T-helper 17 cell (primary cell): ENCODE measurements at places on chromosomes 5 and 9.
A peak's percentile ranks its signal among the peaks of the same experiment; 100 is the strongest.

DNA sequence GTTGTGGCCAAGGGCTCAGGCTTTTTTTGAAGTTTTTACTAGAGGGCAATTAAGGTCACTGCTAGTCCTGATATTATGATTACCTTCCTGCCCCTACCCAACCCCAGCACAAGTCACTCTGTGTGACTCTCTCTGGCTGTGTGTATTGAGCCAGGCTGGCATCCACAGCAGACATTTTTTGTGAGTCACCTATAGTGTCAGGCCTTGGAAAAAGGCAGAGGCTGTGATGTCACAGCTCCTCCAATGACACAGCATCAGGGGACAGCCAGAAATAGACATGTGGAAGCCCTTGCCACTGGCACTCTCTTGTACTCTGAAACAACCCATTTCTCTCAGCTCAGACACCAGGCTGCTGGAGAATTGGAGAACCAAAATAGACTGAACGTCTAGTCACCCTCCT is 145.4 kb downstream of the NMUR2 start:
- DNase-seq, result no peak

- no peak for DNase-seq
Measured at GRCh38 chr5:94181895-94182294, 436.5 kb downstream of the KIAA0825 start.

DNA sequence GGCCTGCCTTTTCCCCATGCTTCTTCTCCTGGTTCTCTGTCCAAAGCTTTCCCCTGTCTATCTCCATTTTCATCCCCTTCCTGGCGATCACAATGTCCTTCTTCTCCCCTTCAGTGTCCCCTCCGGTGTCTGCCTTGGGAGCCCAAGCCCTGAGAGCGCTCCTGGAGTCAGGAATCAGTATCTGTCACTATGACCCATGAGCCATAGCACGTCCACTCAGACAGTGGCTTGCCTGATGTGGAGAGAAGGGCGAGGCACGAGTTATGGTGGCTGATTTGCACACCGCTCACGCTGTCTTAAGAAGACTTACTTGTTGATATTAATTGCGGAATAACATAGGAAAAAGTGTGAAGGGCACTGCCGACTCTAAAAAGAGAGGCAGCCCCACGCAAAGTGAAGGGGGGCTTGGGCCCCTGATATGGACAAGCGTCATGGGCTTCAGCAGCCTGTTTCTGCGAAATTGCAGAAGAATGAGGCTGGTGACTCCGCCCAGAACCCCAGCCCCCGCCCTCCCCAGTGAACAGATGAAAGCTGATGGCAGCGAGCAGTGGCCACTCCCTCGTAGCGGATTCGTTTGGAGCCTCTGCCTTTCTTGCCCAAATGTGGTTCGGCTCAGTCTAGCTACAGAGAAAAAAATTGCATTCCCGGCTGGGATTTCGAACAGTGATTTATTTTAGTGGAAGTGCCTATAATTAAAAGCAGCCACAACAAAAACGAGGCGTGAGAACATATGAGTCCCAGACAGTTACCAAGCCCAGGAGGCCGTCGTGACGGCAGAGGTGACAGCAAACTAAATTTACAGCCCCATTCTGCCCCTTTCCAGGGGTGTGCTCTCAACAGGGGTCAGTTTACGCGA is 149.8 kb downstream of the ICE1 start:
- DNase-seq, result no peak

DNA sequence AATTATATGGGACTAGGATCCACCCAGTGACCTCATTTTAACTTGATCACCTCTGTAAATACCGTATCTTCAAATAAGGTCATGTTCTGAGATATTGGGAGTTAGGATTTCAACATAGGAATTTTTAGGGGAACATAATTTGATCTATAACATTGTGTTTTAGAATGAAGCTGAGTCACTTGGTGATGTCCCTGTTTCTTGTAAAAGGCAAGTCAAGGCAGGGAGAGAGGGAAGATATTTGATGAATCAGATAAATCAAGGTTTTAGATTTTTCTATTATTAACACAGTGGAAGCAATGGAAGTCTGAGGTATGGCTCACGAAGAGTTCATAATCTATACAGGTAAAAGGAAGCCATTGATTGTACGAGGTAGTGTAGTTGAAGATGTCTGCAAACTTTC is 11.8 kb upstream of the GPR151 start:
- no peak for DNase-seq

DNA sequence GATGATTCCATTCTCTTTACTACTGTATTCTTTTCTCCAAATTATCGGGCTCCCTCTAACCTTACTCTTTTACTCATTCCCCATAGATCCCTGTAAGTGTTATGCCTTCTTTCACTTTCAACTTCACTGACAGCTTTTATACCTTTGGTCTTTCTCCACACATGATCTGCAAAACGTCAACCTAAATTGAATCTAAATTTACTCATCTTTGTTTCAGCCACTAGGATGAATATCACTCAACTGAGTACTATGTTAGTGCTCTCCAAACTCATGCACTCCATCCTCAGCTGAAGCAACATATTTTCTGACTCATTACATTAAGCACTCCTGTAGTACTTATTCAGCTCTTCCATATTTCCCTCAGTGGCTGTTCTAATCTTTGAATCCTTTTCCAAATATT is 133.4 kb downstream of the ADAMTS19 start:
- DNase-seq, result no peak

DNA sequence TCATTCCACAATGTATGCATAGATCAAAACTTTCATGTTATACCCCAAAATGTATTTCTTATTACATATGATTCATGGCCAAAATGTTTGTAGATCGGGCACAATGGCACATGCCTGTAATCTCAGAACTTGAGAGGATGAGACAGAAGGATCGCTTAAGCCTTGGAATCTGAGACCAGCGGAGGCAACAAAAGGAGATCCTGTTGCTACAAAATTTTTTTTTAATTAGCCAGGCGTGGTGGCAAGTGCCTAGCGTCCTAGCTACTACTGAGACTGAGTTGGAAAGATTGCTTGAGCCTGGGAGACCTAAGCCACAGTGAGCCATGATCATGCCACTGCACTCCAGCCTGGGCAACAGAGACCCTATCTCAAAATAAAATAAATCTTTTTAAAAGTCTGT is 89.9 kb downstream of the MAPKAP1 start:
- no peak for DNase-seq

GRCh38 chr9:35706951-35707350 is 17.2 kb upstream of the TPM2 start:
- DNase-seq, result no peak

DNA sequence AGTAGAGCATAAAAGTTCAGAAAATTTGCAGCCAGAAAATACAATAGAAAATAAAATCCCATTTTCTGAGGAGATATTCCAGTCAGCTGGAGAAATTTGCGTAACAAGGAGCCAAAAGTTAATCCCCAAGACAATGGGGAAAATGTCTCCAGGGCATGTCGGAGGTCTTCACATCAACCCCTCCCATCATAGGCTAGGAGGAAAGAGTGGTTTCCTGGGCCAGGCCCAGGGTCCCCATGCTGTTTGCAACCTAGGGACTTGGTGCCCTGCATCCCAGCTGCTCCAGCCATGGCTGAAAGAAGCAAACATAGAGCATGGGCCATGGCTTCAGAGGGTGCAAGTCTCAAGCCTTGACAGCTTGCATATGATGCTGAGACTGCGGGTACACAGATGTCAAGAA is 255.0 kb downstream of the DTWD2 start:
- no peak for DNase-seq

DNA sequence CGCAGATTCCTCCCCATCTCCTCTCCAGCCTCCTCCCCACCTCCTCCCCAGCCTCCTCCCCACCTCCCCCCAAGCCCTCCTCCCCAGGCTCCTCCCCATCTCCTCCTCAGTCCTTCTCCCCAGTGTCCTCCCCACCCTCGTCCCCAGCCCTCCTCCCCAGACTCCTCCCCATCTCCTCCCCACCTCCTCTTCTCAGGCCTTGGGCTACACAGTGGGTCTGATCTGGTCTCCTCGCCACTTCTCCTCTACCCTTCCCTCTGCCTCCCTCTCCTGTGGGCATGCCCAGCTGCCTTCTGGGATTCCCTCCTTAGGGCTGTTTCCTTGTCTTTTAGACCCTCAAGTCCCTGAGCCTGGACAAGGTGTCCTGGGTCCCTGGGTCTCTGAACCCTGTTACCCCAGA is 28.3 kb downstream of the CXXC5 start:
- no peak for DNase-seq

DNA sequence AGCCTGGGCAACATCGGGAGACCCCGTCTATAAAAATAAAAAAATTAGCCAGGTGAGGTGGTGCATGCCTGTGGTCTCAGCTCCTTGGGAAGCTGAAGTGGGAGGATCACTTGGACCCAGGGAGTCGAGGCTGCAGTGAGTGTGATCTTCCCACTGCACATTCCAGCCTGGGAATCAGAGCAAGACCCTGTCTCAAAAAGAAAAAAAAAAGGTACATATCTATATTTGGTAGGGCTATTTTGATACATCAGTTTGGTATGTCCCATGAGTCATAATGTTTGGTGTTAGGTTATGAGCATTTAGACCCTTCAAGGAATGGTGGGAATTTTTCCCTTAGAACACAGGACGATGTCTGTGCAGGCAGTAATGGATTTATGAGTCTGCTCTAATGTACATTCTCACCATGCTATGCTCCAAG is 55.3 kb upstream of the POU4F3 start:
- DNase-seq, result no peak

- DNase-seq, result no peak
Measured at GRCh38 chr9:126057121-126057825, 269.4 kb upstream of the MVB12B start.

GRCh38 chr9:75148561-75148960 is 60.2 kb downstream of the OSTF1 start:
- DNase-seq, result no peak

- peak; percentile 16 for DNase-seq
Measured at GRCh38 chr5:150624334-150625163, 15.9 kb upstream of the SYNPO start.

DNA sequence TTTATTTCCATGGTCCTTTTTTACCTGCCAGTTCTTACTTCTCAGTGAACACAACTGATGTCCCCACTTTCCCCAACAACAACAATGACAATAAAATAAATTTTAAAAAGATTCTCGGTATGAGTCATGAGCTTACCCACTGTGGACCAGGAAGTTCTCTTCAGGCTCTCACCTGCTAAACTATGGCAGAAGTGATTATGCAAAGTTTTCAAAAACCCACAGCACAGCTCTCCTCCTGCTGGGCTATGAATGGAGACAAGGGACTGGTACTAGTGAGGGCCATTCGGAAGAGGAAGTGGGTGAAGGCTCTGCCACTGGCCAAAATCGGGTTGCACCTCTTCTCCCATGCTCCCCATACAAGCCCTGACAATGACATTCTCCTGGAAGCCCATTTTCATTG is 429.4 kb downstream of the PIK3R1 start:
- DNase-seq, result no peak

- no peak for DNase-seq
Measured at GRCh38 chr5:131285703-131286399, 22.0 kb downstream of the CDC42SE2 start.

GRCh38 chr5:56244627-56245026 is 11.5 kb upstream of the ANKRD55 start:
- DNase-seq, result no peak

GRCh38 chr9:16150938-16151650 is 598.3 kb downstream of the CCDC171 start:
- DNase-seq, result no peak

GRCh38 chr9:89639367-89639795 is 34.6 kb downstream of the GADD45G start:
- no peak for DNase-seq

- DNase-seq, result no peak
Measured at GRCh38 chr9:124660341-124660801, 110.7 kb downstream of the NR6A1 start.
